ENCODE measurements at places on chromosomes 3 and 15.

- DNase-seq: no peak
Measured at GRCh38 chr3:55446850-55447249, 40.3 kb downstream of the WNT5A start.

DNA sequence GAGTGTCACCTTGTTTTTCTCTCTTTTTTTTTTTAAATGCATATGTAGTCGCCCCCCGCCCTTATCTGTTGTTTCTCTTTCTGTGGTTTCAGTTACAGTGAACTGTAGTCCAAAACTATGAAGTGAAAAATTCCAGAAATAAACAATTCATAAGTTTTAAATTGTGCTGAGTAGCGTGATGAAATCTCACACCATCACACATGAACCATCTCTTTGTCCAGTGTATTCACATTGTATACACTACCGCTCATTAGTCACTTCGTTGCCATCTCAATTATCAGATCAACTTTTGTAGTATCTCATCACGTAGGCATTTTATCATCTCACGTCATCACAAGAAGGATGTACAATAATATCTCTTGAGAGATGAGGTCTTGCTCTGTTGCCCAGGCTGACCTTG, 62.5 kb upstream of the MLF1 start:
- DNase-seq: peak; percentile 49

- no peak for DNase-seq
Measured at GRCh38 chr3:46922871-46923558, 45.5 kb downstream of the PTH1R start.

- DNase-seq: no peak
Measured at GRCh38 chr15:93239591-93239990, 150.6 kb upstream of the RGMA start.

- DNase-seq: no peak
Measured at GRCh38 chr3:192850451-192850981, 67.1 kb downstream of the MB21D2 start.

DNA sequence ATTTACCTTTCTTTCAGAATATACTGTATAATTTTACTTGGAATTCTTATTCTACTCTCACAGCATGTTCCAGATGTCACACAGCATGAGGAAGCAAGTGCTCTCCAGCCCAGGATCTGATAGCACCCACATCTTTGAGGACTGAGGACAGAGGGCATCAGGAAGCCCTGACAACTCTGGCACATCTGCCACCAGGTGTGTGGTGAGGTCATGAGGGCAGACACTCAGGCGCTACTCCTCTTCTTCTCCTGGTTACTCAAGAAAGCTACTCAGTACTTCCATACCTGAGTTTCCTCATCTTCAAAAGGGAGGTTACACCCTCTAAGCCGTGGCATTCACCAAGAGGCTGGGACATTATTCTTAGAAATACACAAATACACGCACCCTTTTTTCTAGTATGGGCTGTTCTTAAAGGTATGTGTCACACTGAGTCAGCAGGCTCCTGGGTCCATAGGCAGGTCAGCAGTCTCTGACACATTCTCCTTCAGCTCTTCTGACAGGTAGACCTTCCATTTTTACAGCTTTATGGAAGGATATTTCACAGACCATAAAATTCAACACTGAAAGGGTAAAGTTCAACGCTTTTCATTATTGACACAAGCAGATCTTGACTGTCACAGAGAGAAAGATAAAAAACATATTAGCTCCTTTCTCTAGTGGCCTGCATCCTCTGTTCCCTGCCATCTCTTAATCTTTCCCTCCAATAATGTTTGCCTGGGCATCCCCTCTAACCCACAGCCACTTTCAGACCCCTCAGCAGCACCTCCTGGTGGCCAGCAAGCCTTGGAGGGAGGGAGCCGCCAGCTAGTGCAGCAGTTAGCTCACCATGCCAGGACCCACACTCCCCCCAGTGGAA, 103.2 kb upstream of the TJP1 start:
- DNase-seq: no peak

GRCh38 chr3:31268868-31269267, 263.9 kb upstream of the STT3B start:
- no peak for DNase-seq

DNA sequence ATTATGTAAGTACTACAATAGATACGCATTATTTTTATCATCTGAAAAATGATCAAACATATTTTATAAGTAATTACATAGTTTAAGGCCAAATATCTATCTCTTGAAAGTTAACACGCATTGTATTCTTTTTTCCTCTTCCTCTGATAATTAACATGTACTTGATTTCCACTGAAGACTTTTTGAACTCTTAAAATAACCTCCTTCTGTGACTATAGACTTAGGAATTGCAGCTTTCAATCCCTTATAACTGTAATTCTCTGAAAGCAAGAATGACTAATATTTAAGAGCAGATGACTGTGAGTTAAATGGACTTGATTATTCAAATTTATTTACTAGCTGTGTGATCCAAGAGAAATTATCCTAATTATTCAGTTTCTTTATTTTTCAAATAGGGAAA, 730.6 kb upstream of the NECTIN3 start:
- DNase-seq: no peak

DNA sequence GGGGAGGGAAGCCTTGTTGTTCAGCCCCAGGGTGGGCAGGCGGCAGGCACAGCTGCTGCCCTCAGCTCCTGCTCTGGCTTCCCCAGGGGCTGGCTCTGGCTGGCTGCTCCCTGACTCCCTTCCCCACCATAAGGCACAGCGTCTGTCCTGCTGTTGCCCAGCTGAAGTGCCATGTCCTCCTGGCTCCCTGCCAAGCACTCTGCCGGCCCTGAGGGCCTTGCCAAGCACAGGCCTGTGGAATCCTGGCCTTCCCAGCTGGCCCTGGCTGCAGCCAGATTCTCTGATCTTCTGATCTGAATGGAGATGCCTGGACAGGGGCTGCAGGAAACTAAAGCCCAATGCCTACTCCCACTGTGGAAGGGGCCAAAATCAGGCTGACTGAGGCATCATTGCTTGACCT, 1.1 kb downstream of the IQCF6 start:
- no peak for DNase-seq

- no peak for DNase-seq
Measured at GRCh38 chr3:178718995-178719635, 182.9 kb downstream of the KCNMB2 start.

- no peak for DNase-seq
Measured at GRCh38 chr3:105093371-105094252, 273.1 kb upstream of the ALCAM start.

DNA sequence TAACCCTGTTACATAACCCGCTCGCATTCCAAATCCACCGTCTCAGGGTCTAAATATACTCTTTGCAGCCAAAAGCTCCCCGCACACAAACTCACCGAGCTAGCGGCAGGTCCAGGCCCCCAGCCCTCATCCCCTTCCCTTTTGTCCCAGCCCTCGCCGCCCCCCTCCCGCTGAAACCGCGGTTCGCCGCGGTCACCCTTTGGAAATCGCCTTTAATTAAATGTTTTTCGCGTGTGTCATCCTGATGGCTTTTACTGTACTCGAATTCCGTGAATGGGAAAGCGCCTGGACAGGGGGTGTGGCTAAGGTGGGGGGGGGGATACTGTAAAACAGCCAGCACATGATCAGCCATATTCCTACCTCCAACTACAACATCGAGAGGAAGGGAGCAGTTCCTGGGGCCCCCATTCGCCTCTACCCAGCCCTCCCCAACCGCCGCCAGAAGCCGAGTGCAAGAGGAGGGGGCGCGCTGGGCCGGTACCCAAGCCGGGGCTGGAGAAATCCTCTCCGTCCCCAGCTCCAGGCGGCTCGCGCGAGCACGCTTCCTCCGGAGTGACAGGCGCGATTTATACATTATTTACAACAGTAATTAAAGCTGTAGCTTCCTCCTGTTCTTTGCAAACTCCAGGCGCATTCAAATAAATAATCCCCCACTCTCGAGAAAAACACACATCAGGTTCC, 1.7 kb downstream of the RORA start:
- DNase-seq: peak; percentile 20

DNA sequence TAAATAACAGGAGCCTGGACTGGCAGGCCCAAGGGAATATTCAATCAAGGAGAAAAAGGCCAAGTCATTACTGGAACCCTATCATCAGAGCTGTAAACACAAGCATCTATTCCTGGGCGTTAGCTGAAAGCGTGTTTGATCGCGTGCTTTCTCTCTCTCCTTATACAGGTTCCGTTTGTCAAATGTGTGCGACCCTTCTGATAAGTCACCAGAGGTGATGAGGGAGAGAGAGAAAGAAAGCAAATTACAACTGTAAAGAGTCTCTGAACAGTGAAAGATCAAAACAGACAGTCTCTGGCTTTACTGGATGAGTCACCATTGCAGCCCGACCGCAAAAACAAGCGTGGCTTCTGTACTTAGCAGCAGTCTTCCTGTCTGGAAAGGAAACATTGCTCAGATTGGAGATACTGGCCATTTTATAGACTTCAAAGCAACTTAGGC, 39.5 kb upstream of the TPRG1 start:
- peak; percentile 88 for DNase-seq

- no peak for DNase-seq
Measured at GRCh38 chr3:14509796-14510100, 30.4 kb downstream of the GRIP2 start.

GRCh38 chr3:47022641-47023071, 43.2 kb downstream of the NBEAL2 start:
- DNase-seq: no peak

- peak; percentile 73 for DNase-seq
Measured at GRCh38 chr3:102089904-102090720, 240.8 kb downstream of the NFKBIZ start.

GRCh38 chr15:92005154-92005553, 151.6 kb downstream of the SLCO3A1 start:
- no peak for DNase-seq
